ENCODE measurements at places on chromosomes 11 and 22.
A peak's percentile ranks its signal among the peaks of the same experiment; 100 is the strongest.

DNA sequence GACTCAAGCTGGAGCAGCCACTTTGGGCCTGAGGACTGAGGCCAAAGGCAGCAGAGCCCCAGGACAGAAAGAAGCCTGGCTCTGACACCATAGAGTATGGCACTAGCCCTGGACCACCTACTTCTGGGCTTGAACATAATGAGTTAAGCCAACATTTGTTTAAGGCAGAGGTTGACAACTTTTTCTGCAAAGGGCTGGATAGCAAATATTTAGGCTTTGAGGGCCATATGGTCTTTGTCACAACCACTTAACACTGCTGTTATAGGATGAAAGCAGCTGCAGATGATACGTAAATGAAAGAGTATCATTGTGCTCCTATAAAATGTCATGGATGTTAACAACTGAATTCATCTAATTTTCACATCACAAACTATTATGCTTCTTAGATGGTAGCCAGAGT, 16.6 kb downstream of the OSBP start:
- DNase-seq = no peak

DNA sequence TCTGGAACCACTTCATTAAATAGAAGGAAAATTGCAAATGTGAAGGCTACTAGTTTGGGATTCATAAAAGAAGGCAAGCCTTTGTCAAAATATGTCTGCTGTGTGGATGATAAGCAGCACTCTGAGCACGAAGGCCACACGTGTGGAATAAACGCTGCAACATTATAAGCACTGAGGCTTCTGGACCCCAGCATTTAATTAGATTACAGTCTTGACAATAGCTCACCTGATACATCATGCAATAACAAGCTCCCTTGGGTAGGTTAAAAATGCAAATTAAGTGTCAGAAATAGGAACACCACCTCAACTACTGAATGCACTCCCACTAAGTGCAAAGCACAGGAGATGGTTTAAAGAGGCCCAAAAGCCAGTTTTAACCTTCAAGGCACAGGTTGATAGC, 179.3 kb downstream of the LARGE1 start:
- no peak for DNase-seq

DNA sequence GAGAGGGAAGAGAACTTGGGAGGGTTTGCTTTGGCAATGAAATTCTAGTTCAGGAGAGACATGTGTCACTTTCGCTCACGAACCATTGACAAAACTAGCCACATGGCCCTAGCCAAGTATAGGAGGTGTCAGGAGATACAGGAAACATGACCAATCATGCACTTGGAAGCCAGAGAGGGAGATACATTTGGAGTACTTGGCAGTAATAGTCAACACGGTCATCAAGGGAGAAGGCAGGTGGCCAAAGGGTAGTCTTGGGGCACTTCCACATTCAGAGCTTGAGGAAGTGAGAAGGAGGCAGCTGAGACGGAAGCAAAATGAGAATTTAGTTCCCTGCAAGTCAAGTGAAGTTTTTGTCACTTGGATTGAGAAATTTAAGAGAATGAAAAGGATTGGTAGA, 26.4 kb upstream of the KIRREL3 start:
- no peak for DNase-seq

- no peak for DNase-seq
Observed at GRCh38 chr11:109658190-109658589, 236.2 kb downstream of the C11orf87 start.

GRCh38 chr11:35232891-35233330, 93.9 kb downstream of the CD44 start:
- no peak for DNase-seq

- DNase-seq = no peak
Observed at GRCh38 chr11:77873345-77873744, 52.4 kb downstream of the AAMDC start.

DNA sequence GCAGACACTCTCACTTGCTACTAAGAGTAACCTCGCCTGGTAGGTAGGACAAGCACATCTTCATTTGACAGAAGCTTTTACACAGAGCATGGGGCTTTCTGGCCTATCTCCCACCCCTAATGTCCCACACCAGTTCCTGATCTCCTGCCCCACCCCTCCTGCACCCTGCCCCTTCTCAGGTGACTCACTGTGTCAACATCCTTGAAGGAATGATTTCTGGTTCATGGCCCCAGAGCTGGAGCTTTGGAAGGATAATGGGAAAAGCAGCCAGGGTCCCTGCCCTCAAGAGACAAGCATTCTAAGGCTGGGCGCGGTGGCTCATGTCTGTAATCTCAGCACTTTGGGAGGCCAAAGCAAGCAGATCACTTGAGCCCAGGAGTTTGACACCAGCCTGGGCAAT, 47.2 kb downstream of the LRFN4 start:
- DNase-seq = peak; percentile 23

DNA sequence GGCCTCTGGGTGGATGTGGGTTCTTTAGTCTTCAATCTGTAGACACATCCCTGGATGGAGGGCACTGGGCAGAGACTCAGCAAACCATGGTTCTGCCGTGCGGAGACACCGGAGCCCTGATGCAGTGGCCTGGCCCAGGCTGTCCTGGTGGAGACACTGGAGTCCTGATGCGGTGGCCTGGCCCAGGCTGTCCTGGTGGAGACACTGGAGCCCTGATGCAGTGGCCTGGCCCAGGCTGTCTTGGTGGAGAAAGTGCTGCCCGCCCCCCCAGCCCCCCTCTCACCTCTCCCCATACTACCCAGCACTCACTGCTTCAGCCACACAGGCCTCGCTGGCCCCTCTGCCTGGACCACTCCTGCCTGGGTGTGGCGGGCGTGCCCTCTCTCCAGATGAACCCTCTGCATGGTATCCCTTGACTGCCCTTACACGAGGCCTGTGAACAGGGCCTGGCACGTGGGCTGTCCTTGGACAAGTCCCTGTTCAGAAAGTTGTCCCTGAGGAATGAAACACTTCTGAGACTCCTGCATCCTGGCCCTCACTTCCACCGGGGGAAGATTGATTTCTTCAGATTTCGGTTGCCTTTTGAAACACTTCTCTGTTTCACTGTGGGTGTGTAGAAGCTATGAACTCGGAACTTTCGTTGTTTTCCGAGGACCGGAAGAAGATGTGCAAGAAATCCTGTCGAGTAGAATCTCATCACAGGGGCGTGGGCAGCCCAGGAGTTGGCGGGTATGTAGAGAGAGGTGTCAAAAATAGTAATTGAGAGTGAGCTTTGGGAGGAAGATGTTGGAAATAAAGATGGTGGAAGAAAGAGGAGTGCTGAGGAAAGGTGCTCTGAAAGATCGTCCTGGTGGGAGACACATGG, 26.2 kb downstream of the IGHMBP2 start:
- no peak for DNase-seq

- no peak for DNase-seq
Observed at GRCh38 chr11:47611348-47611794, 17.2 kb upstream of the C1QTNF4 start.

GRCh38 chr11:115698243-115698642, 194.0 kb upstream of the CADM1 start:
- DNase-seq = no peak

GRCh38 chr11:2298795-2299761, 2.6 kb downstream of the C11orf21 start:
- DNase-seq = no peak

- DNase-seq = no peak
Observed at GRCh38 chr22:46580940-46581537, 39.1 kb upstream of the GRAMD4 start.

DNA sequence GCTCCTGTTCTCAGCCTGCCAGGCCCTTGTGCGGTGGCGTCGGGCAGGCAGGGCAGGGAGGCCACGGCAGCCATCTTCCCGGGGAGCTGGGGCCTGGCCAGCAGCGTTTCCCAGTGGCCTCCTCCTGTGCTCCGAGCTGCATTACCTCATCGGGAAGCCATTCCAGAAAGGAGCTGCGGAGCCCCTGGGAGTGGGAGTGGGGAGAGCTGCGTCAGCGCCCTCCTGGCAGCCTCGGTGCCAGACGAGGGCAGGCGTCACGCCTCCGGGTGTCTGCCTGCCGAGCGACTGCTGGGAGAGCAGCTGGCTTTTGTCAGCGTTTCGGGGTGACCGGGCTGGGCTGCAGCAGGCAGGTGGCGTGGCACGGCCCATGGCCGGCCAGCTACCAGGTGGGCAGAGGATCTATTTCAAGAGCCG, 30.9 kb upstream of the WNT7B start:
- DNase-seq = no peak

DNA sequence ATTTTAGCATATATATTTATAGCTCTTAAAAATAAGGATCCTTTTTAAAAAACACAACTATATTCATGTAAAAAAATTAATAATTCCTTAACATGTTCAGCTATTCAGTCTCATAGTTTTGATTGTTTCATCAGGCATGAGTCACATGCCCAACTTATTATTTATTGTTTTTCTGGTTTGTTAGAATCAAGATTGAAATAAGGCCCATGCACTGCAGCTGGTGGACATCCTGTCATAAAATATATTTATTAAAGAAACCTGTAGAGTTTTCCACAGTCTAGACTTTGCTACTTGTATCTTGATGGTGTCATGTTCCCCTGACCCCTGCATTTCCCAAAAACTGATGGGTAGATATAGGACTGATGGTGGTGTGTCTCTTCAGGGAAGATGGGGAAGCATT, 77.4 kb downstream of the PARVA start:
- DNase-seq = no peak

GRCh38 chr11:2122222-2122906, 16.8 kb downstream of the IGF2 start:
- DNase-seq = no peak

DNA sequence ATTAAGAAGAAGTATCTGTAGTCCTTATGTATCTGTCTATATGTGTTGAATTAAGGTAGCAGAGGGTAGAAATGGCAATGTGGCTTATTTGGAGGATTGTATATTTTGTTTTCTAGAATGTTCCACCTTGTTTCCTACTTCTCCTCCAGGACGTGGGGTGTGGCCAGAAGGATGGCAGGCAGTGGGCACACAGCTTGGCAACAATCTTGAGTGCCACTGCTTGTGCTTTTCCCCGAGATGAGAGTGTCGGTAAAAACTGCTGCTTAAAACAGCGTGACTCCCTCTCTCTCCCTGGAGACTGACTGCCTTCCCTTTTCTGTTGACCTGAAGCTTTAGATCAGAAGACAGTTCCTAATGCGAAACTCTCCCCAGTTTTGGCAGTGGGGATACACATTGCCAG, 61.2 kb downstream of the FAT3 start:
- no peak for DNase-seq

- DNase-seq = no peak
Observed at GRCh38 chr11:132045107-132045506, 674.7 kb downstream of the NTM start.

DNA sequence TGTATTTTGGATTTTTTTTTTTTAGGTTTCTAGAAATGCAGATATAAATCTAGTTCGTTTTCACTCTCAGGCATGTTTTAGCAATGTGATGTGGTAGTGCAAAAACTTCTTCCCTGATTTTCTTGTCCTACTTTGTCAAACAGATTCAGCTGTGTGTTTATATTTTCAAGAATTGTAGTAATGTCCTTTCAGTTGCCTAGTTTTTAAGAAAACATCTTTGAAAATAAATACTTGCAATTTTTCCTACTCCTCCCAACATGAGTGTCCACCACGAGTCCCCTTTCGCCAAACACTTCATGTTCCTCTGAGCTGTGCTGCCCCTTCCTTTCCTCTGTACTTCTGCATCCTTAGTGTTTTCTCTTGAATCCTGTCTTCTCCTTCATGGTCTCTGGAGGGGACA, 686.9 kb downstream of the NTM start:
- no peak for DNase-seq

Data from HCT116 (cell line).